ENCODE measurements at places on chromosomes 1 and 21.
A peak's percentile ranks its signal among the peaks of the same experiment; 100 is the strongest.

DNA sequence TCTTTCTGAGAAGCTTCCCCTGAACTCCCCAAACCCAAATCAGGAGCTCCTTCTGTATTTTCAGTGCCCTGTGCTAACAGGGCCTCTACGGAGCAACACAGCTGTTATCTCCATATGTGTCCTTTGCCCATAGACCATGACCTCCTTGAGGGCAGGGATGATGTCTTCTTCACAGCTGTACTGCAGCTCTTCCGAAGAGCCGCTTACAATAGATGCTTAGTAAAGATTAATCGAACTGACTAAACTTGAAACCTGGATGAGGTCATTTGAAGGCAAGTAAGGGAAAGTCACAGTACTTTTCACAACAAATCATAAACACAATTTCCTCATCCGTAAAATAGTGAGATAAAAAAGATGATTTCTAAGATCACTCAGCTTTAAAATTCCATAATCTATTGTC lies 4.4 kb upstream of the KCNN3 start:
- DNase-seq: no peak

DNA sequence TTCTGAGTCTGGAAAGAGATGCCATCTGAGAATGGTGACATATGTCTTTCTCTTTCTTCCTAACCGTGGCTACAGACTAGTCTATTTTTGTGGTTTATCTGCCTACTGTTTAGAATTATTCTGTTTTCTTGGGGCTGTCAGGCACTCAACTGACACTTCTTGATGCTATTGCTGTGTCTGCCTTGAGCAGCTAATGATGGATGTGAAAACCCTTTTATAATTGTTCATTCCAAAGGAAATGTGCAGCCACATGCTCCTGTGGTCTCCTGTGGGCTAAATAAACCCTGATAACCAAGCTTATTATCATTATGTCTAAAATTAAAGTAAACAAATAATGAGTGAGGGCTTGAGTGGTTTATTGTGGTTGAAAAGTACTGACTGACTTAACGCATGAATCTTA lies 52.7 kb upstream of the CXADR start:
- DNase-seq: no peak

DNA sequence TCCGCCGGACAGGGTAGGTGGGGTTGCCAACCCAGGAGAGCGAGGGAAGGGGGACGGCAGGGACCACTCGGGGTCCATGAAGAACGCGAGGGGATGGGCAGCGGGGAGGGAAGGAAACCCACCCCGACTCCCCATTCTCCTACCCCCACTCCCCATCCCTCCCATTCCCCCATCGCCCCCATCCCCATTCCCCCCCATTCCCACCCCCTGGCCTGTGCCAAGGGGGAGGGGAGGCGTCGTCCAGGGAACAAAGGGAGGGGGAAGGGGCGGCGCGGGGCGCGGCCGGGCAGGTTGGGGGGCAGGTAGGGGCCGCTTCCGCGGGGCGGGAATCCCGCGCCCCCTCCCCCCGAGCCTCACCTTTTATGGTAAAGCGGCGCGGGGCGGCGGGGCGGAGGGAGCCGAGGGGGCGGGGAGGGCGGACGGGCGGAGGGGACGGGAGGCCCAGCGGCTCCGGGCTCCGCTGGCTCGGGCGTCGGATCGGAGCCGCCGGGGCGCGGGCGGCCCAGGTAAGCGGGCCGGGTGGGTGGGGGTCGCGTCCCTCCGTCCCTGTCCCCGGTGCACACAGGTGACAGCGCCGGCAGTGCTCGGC lies at the start of gene FBLIM1:
Gene FBLIM1 (plus strand): TSS at position 453 of the 589 bp plus-strand sequence. CDS start 6,189 bp downstream, outside the sequence.
- no peak for DNase-seq

DNA sequence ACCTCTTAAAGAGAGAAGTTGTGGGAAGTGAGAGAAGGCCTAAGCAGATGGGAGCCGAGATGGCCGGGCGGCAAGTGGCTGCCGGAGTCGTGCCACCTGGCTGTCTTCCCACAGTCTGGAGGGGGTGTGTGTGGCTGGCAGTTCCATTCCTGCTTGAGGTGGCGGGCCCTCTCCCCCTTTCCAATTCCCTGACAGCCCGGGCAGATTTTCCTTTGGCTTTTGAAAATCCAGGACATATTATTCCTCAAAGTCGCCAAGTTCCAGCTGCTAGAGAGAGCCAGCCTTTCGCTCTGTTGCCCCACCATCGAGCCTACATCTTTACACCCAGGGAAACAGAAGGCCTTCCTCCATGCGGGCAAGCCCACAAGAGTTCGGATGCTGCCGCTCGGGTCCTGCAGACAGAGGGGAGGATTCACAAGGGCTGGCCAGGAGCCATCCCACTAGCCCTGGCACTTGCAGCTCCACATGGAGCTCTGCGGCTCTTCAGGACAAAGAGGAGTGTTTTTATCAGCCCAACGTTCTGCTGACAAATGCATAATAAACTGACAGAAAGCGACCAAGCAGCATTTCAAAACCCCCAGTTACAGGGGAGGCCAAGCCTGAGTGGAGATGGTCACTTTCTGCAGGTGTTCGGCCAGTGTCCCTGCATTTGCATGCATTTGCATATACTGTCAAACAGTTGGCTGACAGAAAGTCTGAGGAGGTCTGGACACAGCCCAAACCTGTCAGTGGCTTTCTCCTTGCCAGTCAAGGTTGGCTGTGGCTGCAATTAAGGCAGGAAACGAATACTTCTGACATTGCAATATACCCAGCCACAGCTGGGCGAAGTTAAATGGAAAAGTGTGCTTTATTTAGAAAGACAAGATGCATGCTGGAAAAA lies 45.9 kb downstream of the OLIG1 start:
- DNase-seq: no peak

GRCh38 chr1:7733276-7733675 lies 37.8 kb upstream of the VAMP3 start:
- DNase-seq: no peak

GRCh38 chr1:44170281-44170823 lies 28.9 kb upstream of the KLF18 start:
- DNase-seq: no peak

DNA sequence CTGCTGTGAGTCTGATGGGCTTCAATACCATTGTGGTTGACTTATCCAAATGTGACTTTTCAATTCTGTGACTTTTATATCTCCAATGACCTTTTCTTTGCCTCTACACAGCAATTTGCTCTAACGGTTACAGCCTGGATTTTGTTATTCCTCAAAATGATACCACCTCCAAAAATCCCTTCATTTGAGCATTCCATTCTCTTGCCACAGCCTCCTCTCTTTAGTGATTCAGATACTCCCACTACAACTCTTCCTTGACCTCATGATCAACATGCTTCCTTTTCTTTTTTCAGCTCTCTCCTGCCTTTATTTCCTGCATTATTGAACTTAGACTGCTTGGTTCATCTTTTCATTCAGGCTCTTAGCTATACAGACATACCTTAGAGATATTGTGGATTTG lies 16.6 kb upstream of the IL19 start:
- no peak for DNase-seq

DNA sequence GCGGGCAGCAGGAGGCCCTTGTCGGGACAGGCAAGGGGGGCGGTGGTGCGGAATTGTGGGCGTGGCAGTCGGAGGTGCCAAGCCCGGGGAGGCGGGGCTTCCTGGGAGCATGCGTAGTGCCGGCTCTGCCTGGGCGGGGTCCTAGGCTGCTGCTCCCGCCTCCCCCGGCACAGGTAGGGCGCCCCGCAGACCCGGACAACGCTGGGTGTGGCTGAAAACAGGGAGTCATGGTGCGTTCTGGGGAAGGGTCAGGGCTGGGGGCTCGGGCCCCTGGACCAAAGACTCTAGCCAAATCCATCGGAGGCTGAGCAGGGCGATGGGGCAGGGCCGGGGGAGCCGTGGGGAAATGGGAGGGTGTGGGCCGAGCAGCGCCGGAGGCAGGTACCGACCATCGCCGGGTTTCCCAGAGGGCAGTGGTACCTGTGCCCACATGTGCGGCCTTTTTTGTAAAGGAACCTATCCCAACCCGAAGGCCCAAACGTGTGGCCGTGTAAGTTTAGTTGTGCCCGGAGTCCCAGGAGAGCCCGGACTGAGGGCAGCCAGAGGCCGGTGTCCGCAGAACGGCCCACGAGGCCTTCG lies 231.9 kb downstream of the SDCCAG8 start:
- peak; percentile 57 for DNase-seq

- no peak for DNase-seq
Measured at GRCh38 chr1:56517404-56518130, 61.8 kb downstream of the PLPP3 start.

GRCh38 chr1:44500181-44501046 lies 95.4 kb downstream of the RNF220 start:
- no peak for DNase-seq

DNA sequence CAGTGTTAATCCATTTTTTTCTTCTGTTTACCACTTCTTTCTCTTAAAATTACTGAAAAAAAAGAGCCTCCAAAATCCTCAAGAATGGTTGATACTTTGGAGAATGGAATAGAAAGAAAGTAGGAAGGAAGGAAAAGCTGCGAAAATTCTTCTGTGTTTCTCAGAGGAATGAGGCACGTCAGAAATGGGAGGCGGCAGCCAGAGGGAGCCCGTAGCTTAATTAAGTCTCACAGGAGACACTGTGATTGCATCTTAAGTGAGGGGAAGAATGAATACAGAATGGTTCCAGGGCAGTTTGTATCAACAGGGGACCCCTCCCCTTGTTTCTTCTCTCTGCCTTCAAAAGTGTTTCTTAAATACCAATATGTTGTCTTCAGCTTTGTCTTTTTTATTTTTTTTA lies 1099.5 kb downstream of the PLA2G4A start:
- DNase-seq: no peak

GRCh38 chr1:108897865-108898720 lies 21.3 kb downstream of the GPSM2 start:
- DNase-seq: no peak

DNA sequence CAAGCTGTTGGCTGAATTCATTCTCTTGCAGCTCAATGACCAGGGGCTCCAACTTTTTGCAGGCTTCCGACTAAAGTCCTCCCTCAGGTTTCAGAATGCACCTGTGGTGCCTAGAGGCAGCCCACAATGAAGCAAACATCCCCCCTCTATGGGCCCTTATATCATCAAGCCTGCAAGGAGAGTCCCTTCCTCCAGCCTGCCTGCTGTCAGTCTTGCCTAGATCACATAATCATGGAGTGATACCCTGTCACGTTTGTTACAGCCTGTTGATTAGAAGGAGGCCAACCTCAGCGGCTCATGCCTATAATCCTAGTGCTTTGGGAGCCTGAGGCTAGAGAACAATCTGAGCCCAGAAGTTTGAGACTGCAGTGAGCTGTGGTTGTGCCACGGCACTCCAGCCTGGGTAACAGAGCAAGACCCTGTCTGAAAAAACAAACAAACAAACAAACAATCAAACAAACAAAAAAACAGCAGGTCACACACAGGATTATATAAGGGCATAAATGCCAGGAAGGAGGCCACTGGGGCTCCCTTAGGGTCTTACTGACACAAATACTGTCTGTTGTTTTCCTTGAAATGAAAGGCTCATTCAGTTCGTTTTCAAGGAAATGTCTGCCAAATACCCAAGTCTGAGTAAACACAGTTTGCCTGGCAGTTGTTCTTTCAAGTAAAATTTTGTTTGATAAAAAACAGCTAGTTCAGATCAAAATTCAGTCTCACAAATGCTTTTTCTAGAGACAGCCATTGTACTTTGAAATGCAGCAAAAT lies 4.7 kb upstream of the SPRR3 start:
- DNase-seq: no peak

DNA sequence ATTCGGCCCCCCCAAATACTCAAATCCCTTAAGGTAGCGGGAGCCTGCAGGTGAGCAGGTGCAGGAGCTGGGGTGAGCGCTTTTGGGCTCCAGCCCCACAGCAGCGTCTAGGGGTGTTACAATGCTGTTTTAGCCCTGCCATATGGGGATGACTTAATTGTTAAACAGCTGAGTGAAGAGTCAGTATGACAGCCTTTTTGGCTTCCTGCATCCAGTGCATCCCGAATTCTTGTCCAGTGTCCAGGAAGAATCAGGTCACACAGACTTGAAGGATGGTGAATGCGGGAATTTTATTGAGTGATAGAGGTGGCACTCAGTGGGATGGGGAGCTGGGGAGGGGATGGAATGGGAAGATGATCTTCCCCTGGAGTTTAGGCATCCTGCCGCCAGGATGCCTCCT lies 30.4 kb upstream of the HHAT start:
- no peak for DNase-seq

DNA sequence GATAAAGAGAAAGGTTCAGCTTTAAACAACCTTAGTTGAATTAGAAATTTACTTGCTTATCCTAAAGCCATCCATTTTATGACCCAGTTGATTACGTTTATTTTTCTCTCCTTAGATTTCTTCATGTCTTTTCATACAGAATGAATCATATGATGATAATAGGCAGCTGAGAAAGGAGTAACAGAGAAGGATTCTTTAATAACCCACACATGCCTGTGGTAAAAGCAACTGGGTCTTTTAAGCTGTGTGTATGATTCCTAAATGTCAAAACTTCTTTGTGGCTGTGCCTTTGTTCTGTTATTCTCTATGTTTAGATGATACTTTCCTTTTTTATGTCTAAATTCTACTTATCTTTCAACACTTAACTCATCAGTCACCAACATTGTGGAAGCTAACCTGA lies 626.5 kb downstream of the NCAM2 start:
- DNase-seq: no peak

DNA sequence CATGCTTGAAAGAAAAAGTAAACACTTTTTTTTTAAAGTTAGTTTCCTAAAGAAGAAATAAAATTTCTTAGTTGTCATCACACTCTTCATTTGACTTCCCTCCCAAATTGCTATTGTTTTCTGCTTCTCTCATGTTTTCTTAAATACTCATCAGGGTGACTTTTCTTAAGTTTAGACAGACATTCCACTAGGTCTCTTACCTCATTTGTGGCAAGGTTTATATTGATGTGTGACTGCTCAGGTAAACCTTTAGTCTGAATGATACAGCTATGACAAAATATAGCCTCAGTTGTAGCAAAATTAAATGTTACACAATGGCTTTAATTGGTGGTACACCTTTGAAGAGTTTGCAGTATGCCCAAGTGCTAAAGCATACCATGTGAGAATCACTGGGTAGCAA lies 78.6 kb downstream of the ATF6 start:
- DNase-seq: no peak

DNA sequence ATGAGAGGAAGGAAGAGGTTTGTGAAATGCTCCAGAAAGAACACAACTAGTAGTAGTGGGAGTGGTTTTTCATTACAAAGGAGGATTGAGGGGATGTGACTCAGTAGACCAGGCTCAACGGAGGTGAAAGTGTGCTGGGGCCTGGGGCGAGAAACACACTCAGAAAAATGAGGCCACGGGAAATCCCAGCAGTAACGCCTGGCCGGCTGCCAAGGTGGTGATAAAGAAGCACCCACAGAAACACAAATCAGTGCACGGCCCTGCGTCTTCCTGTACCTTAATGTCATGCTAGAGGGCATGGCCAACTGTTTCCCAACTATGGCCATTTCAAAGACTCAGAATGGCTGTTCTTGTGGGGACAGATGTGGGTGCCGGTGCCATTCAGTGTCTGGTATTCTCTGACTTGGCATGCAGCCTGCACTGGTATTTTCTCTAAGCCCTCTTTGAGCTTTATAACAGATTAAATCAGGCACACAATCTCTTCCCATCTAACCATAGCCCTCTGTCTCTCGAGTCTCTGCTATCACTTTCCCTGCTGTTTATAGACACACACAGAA lies 38.2 kb downstream of the URB2 start:
- no peak for DNase-seq
